Gastrocnemius medialis (tissue), 4 donors: ENCODE measurements at places on chromosomes 5 and 9.

GRCh38 chr5:144276034-144276822 is 105.6 kb downstream of the KCTD16 start:
- DNase-seq, result no peak

DNA sequence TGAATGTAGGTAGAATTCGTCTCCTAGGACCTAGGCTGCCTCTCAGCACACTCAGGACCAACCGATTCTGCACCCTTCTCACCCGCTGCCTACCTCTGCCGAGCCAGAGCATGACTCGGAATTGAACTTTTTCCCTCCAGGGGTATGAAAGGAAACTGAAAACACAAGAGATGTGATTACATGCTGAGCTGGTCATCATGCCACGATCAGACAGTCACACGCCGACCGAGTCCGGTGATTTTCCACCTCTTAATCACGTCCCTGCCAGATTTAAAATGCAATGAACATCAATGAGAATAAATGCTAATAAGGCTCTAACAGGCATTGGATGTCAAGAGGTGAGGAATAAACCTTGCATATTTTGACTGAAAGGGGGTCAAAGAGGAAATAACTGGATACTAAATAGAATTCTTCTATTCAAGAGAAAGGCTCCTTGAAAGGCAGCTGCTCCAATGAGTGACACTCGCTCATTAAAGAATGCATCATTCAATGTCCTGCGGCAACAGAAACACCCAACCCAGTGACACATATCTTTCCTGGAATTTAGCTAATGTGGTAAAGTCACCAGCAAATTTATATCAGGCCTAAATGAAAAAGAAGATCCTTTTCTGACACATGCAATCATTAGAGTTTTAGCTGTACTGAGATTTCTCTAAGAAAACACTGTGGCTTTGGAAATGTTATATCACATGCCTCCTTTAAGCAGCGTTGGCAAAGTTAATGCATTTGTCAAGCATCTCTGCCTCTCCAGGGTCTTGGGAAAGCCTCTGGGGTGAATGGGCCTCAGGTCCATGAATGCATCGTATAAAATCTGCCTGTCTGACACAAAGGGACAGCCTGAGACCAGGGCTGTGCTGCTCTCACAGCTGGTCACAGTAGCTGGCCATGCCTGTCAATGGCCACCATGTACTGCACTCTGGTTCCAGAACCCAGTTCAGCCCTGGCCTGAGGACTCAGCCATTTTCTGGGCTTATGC is 128.7 kb downstream of the SPOCK1 start:
- DNase-seq, result no peak

DNA sequence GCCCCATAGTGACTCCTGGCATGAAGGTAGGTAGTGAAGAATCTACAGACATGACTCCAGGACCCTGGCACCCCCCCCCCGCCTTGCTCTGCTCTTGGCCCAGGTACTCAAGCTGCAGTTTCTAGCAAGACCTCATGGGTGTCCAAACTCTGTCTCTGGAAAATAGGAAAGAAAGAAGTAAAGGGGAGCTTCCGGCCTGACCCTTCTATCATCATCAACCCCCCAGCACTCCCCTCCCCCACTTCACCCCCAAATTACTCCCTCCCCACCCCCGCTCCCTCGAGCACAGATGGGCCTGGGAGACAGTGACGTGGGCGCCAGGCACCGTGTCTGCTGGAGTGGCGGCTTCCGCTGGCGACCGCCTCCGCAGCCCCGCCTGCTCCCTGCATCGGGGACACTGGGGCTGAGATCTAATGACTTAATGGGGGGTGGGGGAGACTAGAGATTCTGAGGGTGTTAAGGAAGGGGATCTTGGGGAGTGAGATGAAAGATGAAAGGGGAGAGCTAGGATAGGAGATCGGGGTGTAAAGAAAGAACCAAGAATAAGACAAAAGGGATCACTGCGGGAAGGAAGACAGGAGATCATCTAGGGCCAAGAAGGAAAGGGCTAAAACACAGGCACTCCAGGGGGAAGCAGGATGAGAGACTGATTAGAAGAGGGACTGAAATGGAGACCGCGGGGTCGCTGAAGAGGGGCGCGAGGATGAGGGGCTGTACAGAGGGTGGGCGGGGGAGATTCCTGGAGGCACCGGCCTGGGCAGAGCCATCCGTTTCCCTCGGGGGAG is 1.1 kb upstream of the DNAJB5 start:
- peak; percentile 41 for DNase-seq

DNA sequence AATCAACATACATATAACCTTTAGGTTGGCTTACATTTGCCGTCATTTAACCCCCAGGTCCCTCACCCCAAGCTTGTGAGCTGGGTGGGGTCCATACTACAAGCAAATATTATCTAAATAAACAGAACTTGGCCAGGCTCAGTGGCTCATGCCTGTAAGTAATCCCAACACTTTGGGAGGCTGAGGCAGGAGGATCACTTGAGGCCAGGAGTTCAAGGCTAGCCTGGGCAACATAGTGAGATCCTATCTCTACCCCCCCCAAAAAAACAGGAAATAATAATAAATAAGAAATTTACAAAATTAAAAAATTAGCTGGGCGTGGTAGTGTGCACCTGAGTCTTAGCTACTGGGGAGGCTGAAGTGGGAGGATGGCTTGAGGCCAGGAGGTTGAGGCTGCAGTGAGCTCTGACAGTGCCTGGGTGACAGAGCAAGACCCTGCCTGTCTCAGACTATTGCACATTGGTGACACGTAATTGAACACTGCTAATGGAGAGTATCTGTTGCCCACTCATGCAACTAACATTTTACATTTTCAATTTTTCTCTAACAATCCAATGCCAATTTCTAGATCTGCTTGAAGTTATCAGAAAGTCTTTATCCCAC is 18.9 kb downstream of the FNBP1 start:
- DNase-seq, result no peak

DNA sequence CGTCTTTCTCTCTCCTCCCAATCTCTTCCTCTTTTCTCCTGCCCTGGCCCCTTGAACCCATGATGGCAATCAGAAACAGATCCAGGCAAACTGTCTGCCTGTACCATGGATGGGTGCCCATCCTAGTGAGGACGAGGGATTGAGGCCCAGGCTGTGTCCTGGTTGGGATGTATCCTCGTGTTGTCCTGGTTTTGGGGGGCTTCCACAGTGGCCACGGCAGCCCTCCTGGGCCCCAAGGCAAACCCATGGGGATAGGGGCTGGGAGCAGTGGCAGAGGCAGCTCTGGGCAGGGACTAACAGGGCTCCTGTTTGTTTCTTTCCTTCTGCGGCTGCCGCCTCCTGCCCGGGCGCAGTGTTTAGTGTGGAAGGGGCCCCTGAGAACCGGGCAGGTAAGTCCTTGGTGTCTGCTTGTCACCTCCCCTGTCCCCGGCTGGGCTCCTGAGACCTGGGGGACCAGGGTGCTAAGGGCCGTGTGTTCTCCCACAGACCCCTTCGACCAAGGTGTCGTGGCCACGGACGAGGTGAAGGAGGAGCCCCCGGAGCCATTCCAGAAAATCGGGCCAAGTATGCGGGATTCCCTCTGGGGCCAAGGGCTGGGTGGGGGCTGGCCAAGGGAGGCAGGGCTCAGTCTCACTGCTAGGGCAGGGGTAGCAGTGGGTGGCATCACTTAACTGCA is 70.0 kb downstream of the AMBP start:
- DNase-seq, result peak; percentile 5
